ENCODE measurements at places on chromosomes 6 and 20.
A peak's percentile ranks its signal among the peaks of the same experiment; 100 is the strongest.

GRCh38 chr20:1838556-1839279 lies 56.5 kb upstream of the SIRPA start:
- no peak for DNase-seq

- no peak for DNase-seq
Measured at GRCh38 chr6:96099069-96099468, 83.3 kb downstream of the FUT9 start.

DNA sequence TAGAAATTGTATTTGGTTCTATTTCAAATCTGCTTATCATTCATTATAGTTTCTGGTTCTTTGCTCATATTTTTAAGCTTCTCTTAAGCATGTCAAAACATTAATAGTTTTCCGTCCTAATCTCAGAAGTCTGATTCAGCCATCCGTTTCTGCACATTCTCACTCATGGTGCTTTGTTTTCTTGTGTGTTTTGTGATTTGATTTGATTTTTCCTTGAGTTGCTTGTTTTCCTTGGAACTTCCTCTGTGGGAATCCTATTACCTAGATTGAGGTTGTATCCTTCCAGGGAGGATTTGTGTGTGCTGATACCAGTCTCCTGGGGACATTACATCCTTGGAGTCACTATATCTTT lies 7.9 kb downstream of the SNX9 start:
- no peak for DNase-seq

DNA sequence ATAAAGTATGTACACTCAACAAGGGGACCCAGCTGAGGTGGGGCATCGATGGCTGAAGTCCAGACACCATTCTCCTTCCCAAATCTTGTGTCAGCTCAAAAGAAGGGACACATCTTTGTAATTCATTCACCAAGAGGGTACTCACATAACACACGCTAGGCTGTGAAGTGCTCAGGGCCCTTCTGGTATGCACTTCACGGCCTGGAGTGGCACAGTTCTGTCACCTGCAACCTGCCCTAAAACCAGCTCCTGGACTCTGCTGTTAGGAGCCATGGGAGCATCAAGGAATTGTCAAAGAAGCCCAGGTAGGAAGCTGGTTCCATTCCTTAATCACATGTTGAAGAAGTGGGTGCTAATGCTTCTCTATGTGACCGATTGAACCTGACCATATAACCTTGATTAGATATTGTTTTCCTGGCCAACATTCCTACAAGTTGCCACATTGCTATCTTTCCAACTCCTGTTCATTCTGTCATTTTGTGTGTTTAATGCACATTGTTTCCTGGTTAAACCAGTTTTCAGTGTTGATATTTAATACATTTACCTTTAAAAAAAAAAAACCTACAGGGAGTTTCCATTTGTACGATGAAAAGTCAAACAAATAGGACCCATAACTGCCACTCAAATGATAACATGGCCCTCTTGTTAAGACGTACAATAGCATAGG lies 127.3 kb downstream of the TNFRSF21 start:
- no peak for DNase-seq

GRCh38 chr6:8110117-8110721 lies 7.9 kb upstream of the EEF1E1 start:
- DNase-seq, result no peak

DNA sequence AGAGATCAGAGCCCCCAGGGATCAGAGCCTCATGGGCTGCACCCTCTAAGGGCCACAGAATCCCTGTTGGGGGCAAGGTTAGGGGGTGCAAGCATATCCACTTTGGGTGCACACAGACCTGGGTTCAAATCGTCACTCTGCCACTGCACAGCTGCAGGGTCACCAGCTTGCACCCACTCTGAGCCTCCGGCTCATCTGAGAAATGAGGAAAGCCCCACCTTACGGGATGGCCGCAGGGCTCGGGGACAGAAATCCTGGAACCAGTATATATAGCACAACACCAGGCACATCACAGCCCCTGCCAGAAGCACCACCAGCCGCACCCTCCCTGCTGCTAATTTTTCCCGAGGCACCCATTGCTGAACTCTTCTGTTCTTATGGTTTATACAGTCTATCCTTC lies 169.6 kb downstream of the NFATC2 start:
- DNase-seq, result no peak

DNA sequence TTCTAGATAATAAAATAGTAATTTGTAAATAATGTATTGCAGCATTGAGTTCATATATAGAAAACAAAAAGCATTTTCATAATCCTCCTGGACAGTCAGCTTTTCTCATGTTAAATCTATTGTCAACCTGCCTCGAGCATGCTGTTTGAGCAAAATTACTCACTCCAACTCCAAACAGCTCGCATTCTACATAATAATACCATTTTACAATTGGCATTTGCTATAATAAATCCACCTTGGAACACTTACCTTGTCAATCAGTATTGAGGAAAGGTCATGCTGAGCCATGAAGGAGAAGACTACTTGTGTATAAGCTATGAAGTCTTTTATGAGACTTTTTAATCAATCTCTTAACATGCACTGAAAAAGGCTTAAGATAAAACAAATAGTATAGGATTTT lies 682.6 kb downstream of the CBLN4 start:
- no peak for DNase-seq

GRCh38 chr6:166969390-166970002 lies 13.1 kb upstream of the RNASET2 start:
- peak; percentile 43 for DNase-seq

- DNase-seq, result no peak
Measured at GRCh38 chr6:169140986-169141495, 112.6 kb downstream of the THBS2 start.

DNA sequence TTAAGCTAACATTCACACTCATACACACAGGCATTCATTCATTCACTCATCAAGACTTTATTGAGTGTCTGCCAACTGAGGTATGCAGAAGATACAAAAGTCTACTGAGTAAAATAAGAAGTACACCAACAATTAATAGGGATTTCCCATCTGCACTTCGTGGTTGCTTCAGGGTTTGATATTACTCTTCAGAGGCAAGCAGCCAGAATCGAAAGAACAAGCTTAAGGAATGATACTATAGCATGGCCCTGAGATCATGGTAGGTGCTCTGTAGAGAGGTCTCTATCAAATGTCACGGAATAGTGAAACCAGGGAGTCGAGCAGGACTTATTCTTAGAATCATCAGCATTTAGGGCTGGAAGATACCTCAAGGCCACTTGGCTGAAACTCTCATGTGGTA lies 135.4 kb downstream of the NRN1 start:
- DNase-seq, result peak; percentile 49

DNA sequence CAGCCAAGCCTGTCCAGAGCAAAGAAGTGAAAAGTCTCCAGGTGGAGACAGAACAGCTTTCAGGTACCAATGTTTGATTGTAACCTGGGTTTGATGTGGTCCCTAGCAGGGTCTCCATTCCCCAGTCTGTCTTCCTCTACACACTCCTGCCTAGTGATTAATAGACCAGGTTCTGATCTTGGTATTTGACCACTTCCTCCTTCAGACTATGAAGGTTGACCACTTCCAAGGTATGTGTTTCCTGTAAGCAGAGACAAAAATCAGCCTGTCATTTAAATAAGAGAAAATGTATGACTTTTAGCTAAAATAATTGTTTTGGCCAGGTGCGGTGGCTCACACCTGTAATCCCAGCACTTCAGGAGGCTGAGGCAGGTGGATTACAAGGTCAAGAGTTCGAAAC lies 41.8 kb upstream of the TOP1 start:
- DNase-seq, result no peak

- peak; percentile 96 for DNase-seq
Measured at GRCh38 chr6:149941583-149942460, at the start of gene ULBP2. TSS of gene ULBP2 (plus strand) at chr6:149942014. CDS start at chr6:149942073, 59 bp downstream.

DNA sequence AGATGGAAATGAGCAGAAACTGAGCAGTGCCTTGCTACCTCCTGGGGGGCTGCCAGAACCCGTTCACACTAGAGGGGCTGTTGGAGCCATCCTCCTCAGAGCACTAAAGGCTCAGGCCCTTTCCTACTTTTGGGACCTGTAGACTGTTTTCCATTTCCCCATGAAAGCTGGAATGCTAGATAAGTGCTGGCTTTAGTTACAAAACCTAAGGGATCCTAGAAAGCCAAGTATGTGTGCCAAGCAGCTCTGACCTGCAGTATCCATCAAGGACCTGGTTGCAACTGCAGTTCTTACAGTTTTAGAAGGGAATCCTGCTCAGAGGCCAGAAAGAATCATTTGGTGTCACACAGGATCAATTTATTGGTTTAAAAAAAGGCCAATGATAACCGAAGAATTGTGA lies 176.7 kb upstream of the COL21A1 start:
- DNase-seq, result no peak

- DNase-seq, result no peak
Measured at GRCh38 chr20:2519115-2519809, 10.5 kb upstream of the ZNF343 start.

DNA sequence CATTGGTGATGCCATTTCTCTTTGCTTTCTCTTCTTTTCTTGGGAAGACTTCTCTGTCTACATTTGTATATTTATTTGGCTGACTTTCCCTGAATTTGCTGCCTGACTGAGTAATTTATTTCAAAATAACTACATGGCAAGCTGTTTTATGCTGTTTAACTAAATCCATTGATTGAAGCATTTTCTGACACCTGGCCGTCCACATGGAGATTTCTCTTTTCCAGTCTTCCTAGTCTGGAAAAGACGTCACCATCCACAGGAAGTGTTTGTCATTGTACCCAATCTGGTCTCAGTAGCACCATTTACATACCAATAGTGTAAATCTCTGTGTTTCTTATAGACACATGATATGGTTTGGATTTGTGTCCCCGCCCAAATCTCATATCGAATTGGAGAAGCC lies 9.2 kb upstream of the MAS1L start:
- DNase-seq, result no peak

- no peak for DNase-seq
Measured at GRCh38 chr6:170175644-170176135, 115.2 kb downstream of the DLL1 start.

- no peak for DNase-seq
Measured at GRCh38 chr20:57751411-57751810, 41.6 kb upstream of the PMEPA1 start.

- no peak for DNase-seq
Measured at GRCh38 chr20:61478611-61479305, 226.7 kb downstream of the CDH4 start.

DNA sequence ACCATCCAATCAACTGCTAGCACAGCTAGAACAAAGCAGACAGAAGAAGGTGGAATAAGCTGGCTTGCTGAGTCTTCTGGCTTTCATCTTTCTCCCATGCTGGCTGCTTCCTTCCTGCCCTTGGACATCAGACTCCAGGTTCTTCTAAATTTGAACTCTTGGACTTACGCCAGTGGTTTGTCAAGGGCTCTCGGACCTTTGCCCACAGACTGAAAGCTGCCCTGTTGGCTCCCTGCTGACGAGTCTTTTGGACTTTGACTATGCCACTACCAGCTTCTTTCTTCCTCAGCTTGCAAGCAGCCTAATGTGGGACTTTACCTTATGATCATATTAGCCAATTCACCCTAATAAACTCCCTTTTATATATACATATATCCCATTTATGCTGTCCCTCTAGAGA lies 164.1 kb upstream of the GJE1 start:
- DNase-seq, result no peak

DNA sequence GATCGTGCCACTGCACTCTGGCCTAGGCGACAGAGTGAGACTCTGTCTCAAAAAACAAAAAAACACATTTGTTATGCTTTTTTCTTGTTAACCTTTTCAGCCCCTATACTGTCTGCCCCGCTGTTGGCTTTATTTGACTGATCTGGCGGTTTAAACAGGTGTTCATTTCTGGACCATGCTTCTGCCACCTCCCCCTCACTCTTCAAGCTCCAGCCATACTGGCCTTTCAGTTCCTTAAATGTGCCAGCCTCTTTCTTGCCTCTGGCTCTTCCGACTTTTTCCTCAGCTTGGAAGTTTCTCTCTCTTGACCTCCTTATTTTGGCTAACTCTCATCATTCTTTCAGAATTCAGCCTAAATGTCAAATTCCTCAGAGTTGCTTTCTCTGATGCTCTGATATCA lies 35.2 kb upstream of the TXLNB start:
- DNase-seq, result no peak

DNA sequence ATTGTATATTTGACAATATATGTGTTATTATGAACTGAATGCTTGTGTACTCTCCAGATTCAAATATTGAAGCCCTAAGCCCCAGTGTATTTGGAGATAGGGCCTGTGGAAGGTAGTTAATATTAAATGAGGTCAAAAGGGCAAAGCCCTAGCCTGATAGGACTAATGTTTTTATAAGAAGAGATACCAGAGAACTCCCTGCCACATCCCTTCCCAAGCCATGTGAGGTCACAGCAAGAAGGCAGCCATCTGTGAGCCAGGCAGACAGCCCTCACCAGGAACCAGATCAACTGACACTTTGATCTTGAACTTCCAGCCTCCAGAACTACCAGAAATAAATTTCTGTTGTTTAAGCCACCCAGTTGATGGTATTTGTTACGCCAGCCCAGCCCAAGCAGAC lies 36.4 kb upstream of the FBXL4 start:
- no peak for DNase-seq

GRCh38 chr6:75481936-75482593 lies 11.5 kb downstream of the FILIP1 start:
- no peak for DNase-seq

- no peak for DNase-seq
Measured at GRCh38 chr6:14072084-14072483, 45.5 kb upstream of the CD83 start.

- no peak for DNase-seq
Measured at GRCh38 chr20:11797156-11797555, 120.5 kb upstream of the BTBD3 start.

DNA sequence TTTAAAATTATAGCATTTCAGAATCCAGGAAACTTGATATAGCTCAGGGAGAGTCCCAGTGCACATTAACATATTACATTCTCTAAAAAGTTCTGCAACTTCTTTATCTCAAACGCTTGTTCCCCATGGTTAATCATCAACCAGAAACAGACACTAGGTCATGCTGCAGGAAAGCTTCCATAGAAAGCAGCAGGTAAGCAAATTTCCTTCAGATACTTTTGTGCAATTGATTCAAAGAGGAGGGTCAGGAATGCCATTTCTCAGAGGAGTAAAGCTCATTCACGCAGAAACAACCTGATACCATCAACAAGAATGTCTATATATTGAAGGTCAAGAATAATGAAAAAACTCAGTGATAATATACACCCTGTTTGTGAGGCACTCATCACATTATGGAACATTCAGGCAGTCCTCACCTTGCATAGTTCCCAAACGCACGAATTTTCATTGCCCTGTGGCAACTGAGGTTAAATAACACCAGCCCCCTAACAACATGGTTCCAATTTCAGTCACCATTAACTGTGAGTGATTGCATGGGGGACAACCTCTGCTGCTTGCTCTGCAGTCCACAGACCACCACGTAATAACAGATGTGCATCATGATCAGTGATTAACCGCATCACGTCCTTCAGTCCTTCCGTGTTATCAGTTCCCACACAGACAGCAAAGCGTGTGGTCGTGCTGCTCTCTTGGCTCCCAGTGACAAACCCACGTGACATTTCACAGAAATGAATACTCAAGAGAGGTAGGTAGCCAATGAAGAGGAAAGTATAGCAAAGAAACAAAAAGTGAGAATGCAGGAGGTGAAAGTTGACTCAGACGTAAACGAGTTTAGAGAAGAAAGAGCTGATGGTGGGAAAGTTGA lies 95.7 kb downstream of the LY86 start:
- peak; percentile 63 for DNase-seq

- DNase-seq, result no peak
Measured at GRCh38 chr6:84284428-84285049, 57.1 kb upstream of the CEP162 start.

- DNase-seq, result no peak
Measured at GRCh38 chr20:29326376-29327070, 1930.9 kb upstream of the DEFB115 start.

Measured in activated naive CD4-positive, alpha-beta T cell treated with anti-CD3 and anti-CD28 coated beads for 36 hours (primary cell).